ENCODE measurements at places on chromosomes 16 and 17. TPM values are rescaled to one million over a fixed set of nuclear protein-coding genes. Genes with fewer than 3 reads are reported as not detected.

- DNase-seq, result no peak
These were observed 23.1 kb downstream of the LAT start for GRCh38 chr16:29007730-29008593.

DNA sequence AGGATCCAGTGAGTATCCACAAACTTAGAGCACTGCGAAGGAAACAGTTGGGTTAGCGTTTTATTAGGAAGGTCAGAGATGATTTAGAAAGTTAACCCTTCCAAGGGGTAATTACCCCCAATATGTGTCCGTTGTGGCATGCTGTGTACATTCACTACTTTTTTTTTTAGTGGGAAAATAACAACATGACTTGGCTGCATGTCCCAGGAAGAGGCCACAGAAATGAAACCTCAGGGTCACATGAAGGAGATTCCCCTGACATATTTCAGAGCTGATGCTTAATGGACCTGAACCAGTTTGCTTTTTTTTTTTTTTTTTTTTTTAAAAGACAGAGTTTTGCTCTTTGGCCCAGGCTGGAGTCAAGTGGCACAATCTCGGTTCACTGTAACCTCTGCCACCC lies 167.5 kb downstream of the PRKCA start:
- DNase-seq, result no peak

DNA sequence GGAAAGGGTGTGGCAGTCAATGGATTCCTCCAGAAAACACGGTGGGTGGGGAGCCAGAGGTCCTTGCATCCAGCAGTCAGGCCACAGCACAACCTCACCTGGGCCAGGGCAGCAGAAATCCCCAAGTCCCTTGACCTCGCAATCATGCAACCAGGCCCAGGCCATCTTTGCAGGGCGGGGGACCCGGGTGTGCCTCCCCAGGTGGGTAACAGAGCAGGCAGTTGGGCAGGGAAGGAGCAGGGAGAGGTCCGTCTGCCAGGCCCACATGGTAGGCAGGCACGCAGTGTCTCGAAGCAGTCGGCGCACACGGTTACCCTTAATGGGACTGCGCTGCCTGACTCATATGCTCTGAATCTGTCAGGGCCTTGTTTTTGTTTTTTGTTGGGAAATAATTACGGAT lies 153.0 kb downstream of the RBFOX3 start:
- DNase-seq, result no peak

DNA sequence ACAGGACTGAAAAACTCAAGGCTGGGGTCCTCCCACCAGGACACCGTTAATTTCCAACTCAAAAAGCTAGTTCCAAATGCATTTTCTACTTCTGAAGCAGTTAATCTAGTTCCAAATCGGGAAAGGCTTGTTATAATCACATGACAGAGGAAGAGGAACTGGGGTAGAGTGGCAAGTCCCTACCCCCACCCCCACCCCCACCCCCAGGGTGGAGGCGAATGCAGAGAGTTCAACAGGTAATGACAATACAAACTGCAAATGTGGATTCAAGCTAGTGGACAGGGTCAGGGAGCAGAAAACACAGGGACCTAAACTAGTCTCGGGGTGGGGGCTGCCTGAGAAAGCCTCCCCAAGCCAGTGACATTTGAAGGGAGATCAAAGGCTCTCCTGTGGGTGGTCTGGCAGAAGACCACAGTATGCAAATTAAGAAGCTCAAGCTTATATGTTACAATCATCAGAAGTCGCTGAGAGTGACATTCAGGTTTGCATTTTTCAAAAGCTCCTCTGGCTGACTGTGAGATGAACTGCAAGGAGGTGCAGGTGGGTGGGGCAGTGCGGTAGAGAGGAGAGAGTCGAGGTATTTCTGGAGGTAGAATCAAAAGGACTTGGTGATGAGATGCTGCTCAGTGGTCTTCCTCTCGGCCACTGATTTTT lies 56.4 kb upstream of the SLC25A19 start:
- no peak for DNase-seq

DNA sequence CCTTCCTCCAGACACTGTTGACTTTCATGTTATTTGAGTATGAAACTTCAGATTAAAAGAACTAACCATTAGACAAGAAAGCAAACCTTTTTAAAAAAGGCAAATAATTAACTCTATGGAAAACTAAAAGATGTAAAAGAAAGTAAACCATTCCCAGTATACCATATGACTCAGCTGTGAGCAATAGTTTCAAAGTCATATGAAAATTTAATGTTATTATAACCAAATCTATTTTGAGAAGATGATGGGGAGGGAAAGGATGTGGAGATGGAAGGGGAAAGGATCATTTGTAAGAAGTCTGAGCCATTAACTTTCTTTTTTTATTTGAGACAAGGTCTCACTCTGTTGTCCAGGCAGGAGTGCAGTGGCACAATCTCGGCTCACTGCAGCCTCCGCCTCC lies 131.8 kb downstream of the IRX5 start:
- DNase-seq, result no peak

DNA sequence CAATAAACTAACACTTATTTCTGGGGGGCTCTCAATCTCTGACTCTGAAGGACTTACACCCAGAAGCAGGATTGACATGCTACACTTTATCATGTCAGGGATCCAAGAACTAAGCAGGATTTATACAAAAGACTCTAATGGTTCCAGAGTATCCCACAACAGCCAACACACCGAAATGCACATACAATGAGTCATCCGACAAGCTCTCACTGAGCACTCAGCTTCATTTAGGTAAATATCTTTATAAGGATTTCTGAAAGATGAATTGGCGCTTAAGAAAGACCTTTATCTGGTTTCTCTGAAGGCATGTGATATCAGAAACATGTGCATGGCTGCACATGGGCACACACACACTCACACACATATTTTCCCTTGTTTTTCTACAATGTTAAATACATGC lies 77.2 kb downstream of the TOX3 start:
- no peak for DNase-seq

DNA sequence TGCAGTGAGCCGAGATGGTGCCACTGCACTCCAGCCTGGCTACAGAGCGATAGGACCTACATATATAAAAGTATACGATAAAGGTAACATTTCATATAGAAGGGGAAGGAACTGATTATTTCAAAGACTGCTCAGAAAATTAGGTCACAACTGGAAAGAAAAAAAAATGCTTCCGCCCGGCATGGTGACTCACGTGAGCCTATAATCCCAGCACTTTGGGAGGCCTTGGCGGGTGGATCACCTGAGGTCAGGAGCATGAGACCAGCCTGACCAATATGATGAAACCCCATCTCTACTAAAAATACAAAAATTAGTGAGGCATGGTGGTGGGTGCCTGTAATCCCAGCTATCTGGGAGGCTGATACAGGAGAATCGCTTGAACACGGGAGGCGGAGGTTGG lies 7.8 kb downstream of the TEX14 start:
- DNase-seq, result no peak

- DNase-seq, result peak; percentile 41
These were observed 28.1 kb upstream of the NOL11 start for GRCh38 chr17:67689534-67690177.

- DNase-seq, result no peak
These were observed 202.3 kb downstream of the RAB11FIP4 start for GRCh38 chr17:31593806-31594205.

DNA sequence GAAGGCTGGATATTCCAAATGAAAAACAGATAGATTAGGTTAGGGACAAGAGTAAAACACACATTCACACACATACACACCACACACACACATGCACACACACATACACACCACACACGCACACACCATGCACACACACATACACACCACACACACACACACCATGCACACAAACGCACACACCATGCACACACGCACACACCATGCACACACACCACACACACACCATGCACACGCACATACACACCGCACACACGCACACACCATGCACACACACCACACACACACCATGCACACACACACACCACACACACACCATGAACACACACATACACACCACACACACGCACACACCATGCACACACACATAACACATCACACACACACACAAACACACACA lies 203.7 kb upstream of the ZFHX3 start:
- no peak for DNase-seq

Gene CACNG5
- total RNA-seq, result not detected

Gene KRTAP4-4
- not detected for total RNA-seq

Gene KRTAP4-16
- total RNA-seq, result not detected

Gene AANAT
- not detected for total RNA-seq
